ENCODE measurements at places on chromosomes 5 and 9.

DNA sequence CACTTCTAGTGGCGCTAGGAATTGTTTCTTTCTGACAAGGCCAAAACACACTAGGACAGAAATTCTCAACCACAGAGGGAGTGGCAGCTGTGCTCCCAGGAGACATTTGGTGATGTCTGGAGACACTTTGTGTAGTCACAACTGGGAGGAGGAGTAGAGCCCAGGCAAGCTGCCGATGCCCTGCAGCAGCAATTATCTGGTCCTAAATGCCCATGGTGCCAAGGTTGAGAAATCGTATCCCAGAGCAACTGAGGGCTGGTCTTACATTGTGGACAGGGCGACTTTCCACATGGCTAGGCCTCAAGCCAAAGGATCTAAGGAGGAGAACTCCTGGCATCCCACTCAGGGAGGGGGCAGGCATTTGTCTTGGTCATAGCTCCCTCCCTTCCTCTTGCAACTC is 259.9 kb downstream of the GADD45G start:
- no peak for DNase-seq

DNA sequence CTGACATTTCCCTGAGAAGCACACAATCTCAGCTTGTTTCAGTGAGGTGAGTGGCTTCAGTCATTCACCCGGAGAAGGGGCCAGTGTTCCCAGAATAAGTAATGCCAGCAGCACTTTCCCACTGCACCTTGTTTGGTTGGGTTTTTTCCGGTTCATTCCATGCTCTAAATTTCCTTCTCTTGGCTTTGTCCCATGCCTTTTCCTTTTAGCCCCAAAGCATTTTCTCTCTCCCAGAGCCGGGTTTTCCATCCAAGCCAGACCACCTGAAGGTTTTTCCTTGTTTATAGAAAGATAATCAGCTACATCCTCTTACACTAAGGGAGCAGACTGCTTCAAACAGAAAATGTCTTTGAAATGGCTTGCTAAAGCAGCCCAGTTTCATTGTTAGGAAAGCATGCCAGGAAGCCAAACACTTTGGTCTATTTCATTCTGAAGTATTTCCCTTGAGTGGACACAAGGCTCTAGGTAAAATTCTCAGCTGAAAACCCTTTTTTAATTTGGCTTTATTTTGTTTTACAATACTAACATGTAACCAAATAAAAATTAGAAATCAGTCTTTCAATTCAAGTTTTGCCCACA is 501.6 kb downstream of the DTWD2 start:
- DNase-seq: no peak

GRCh38 chr5:5572010-5572865 is 149.8 kb downstream of the ICE1 start:
- DNase-seq: no peak

GRCh38 chr5:58326022-58326421 is 133.9 kb downstream of the PLK2 start:
- DNase-seq: no peak

DNA sequence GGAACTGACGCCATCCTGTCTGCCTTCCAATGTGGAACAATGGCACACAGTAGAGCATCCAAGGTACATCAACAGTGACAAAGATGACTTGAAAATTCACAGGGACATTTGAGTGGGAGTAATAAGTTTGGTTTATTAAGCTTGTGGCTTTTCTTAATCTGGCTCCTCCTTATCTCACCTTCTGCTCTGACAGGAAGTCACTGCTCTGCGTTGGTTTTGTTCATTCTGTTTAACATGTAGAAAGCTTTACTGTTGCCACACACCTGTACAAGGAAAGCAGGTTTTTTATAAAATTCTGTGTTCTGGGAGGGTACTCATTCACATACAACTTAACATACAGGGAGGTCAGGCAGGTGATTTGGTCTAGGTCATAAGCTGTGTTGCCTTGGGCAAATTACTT is 1.6 kb upstream of the GZMK start:
- DNase-seq: no peak

DNA sequence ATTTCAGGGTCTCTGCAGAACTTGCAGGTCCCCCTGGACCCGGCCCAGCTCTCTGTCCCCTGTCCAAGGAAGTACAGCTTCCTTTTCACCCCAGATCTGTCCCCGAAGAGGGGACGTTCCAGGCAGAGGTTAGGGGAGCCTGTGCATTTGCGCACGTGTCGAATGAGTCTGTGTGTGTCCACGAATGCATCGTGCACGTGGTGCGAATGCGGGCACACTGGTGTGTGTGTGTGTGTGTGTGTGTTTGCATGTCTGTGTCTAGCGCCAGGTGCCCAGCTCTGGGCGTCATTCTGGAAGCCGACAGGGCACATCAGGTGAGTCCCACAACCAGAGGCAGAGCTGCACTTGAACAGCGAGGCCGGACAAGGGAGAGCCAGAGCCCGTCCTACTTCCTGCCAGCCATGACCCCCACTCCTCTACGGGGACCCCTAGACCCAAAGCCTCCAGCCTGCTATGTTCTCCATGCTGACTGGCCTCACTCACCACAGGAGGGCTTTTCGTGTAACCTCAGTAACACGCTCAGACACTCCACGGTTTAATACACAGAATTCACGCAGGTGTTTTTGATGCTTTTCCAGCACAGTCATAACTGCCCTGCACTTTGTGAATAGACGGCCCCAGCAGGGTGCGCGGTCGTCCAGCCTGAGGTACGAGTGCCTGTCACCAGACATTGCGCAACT is 41.3 kb upstream of the CACNA1B start:
- DNase-seq: no peak

- no peak for DNase-seq
Observed at GRCh38 chr5:144194144-144194543, 23.5 kb downstream of the KCTD16 start.

GRCh38 chr5:51230336-51230735 is 152.9 kb upstream of the ISL1 start:
- DNase-seq: no peak

DNA sequence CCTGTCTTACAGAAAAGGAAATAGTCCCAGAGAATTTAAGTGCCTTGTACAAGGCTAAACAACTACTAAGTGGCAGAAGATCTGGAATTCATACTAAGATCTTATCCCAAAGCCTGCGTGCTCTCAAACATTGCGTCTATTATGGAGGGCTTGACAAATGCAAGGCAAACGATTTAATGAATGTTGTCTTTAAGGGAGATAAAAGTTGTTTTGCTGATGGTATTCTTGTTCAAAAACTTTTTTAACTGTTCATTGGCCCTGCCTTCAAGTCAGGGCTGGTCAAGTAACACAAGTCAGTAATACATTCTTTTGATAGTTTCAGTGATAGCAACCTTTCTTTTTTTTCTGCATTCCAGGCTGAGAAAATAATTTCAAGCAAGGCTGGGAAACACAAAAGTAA is 1.7 kb upstream of the SLC38A9 start:
- DNase-seq: no peak

DNA sequence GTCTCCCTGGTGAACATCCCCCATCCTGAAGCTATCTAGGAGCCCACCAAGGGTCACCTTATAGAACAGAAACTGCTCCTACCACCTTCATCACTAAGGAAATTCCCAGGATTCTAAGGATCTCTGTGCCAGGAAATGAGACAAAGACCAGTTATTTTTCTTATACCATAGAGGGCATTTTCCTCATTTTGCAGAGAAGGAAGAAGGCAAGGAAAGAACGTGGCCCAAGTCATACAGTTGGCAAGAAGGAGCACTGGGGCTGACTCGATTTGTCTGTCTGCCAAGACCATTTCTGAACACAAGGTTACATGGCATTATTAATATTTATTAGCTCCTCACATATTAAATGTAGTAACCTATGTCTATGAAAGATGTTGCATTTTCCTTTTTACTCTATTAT is 49.6 kb upstream of the TNFSF15 start:
- no peak for DNase-seq

GRCh38 chr9:128218518-128219389 is 15.6 kb downstream of the DNM1 start:
- DNase-seq: peak; percentile 93

DNA sequence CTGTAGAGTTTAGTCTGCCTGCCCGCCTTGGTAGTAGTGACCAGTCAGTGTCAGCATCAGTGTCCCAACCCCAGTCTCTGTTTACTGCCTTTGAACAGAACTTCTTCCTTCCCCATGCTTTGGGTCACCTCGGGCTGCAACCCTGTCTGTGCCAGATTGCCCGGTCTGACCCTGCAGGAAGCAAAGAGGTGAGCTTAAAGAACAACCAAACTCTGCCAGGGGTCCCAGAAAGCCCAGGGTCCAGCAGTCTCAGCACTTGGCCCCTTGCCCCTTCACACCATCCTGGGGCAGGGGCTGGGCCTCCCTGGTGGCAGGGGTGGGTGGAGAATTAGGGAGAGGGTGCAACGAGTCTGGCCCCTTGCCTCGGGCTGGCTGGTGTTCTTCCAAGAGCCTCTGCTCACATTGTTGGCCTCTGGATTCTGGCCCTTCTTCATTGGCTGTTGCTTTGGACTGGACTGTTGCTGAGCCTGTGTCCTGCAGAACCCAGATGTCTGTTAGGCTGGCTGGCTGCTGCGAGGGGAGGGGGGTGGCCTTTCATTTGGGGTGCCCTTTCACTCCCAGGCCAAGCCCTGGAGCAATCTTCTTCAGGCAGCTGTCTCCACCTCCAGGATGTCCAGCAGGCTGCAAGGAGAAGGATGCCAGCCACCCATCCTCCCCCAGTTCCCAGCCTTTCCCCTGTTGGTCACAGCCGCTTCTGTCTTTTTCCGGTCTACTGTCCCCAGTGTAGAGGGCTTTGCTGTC is 51.2 kb downstream of the SAR1B start:
- DNase-seq: no peak

DNA sequence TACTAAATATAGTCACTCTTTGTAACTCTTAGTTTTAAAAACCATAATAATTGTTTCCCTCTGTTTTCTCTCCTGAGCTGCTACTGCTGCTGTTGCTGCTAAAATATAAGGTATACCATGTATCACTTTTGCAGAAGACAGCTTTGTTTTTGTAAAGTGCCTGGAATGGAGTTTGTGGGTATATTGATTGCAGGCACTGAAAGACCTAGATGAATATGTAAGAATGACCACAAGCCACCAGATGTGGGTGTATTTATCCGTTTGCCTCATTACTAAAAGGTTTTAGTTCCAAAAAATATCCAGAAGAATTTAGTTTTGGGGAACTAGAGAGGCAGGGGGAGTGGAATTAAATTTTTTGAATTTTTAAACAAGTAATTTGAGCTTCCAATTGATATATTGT is 151.1 kb upstream of the CDKN2B start:
- no peak for DNase-seq

DNA sequence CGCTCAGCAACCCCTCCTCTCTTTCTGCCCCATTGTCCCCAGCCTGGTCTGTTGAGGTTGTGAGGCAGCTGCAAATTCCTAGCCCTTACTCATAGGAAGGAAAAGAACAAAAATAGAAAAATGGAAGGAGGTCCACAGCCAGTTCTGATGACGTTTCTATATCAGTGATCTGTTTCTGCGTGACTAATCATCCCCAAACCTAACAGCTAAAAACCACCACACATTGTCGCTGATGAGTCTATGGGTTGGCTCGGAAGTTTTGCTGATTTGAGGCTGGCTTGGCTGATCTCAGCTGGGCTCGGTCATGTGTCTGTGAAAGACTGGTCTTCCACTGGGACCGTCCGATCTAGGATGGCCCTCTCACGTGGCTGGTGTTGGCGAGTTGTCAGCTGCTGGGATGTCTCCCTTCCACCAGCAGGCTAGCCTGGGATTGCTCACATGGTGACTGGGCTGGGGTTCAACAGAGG is 200.6 kb upstream of the ZNF618 start:
- no peak for DNase-seq

DNA sequence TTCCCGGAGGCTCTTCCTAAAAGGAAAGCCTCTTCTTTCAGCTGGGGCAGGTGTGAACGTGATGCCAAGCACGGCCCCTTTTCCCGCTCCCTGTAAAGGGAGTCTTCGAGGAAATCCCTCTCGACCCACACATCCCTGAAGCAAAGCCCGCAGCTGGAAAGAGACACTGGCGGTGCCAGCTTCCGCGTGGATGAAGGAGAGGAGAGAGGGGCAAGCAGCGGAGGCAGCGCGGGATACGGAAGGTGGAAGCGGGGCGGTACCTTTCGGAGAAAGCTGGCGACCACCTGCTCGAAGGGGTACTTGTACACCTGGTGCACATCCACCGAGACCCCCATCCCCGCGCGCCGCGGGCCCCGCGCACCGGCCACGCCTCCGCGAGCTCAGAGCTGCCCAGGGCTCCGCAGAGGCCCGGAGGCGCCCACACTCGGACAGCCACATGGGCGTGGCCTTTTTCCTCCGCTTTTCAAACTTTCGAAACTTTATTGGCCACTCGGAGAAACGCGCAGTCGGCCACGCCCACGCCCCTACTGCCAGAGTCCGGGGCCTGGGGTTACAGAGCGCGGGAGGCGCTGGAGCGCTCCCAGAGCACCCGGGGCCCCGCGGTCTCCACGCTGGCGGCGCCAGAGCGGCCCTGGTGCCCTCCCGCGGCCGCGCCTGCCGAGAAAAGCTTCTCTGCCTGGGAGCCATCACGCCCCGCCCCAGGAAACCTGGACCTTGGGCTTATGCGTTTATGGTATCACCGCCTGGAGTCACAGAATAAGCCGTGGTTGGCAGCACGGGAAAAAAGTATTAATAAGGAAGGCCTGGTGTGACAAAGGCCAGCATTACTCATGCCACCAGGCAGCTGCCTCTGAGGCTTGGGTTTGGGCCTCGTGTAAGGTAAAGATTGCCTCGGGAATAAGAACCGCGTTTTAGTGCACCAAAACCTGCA is at the start of gene PRELID2:
Gene PRELID2, minus strand, starts transcription at position 426 of the 931 bp plus-strand sequence. Its CDS starts 91 bp downstream, at position 335.
- DNase-seq: peak; percentile 69

All from stimulated activated CD4-positive, alpha-beta T cell treated with anti-CD3 and anti-CD28 coated beads, Interleukin-2, amount 100 ng/mL, for 24 hours (primary cell).